ENCODE measurements at places on chromosomes 11 and 22.

- H3K27me3 ChIP-seq = no peaks in the 10 kb centered on the region
- no peaks in the 10 kb centered on the region for H3K4me1 ChIP-seq
- H3K36me3 ChIP-seq = no peaks in the 10 kb centered on the region
- H3K4me3 ChIP-seq = no peak overlapping the region
- no peak for DNase-seq
These were observed 98.5 kb downstream of the SMCO4 start for GRCh38 chr11:93444617-93445073.

DNA sequence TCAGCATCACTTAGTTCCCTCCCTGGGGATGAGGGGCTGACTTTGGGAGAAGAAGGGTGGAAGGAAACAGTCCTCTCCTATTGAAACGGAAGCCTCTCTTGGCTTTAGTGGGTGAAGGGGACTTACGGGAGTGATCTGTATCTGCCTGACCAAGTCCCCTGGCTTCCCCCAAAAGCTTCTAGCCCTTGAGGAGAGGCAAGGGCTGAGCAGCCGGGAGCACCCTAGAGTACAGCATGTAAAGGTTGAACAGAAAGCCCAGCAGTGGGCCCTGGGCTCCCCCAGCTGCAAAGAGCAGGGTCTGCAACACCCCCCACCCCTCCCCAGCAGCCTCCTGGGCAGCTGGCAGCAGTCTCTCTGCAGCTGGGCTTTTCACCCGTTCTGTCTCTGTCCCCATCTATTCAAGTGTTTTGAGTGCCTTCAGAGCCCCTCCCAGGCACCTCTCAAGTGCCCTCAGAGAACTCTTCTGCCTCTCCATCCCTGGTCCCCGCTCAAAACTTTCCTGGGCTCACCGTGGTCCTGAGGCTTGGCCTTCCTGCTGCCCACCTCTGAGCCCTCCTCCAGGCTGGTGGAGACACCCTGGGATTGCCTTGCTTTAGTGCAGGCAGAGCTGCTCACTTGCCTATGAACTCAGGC lies 2.7 kb downstream of the CAPN5 start:
- DNase-seq = no peak
- no peaks in the 10 kb centered on the region for H3K27me3 ChIP-seq
- no peaks in the 10 kb centered on the region for H3K36me3 ChIP-seq
- no peak overlapping the region for H3K27ac ChIP-seq
- peaks cover 55% of the 10 kb centered on the region for H3K4me1 ChIP-seq

GRCh38 chr22:33332538-33332937 lies 274.4 kb upstream of the SYN3 start:
- peaks cover 6% of the 10 kb centered on the region for H3K36me3 ChIP-seq
- H3K27ac ChIP-seq = no peak overlapping the region
- DNase-seq = no peak
- H3K4me1 ChIP-seq = no peaks in the 10 kb centered on the region
- no peak overlapping the region for H3K4me3 ChIP-seq

DNA sequence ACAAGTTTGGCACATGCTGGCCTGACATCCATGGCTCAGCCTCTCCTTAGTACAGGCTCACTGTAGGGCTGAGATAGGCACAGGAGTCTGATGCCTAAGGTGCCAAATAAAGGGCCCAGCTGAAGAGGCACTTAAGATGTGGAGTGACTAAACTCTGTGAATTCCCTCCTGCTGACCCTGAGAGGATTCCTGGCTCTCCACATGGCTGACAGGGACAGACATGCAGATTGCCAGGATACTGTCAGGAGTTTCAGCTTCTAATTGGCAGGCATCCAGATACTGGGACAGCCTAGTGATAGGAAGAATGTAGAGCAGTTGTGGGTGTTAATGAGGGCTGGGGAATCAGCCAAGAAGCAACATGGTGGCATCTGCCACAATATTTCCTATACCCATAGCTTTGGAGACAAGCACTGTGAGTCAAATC lies 558.7 kb downstream of the INSC start:
- no peak overlapping the region for H3K4me3 ChIP-seq
- no peaks in the 10 kb centered on the region for H3K27me3 ChIP-seq
- H3K27ac ChIP-seq = no peak overlapping the region
- H3K36me3 ChIP-seq = no peaks in the 10 kb centered on the region

- no peaks in the 10 kb centered on the region for H3K27me3 ChIP-seq
- H3K4me3 ChIP-seq = no peak overlapping the region
- no peaks in the 10 kb centered on the region for H3K36me3 ChIP-seq
- no peak overlapping the region for H3K27ac ChIP-seq
- no peak for DNase-seq
These were observed 50.7 kb downstream of the CTTN start for GRCh38 chr11:70448983-70449567.
